ENCODE measurements at places on chromosomes 7 and 10.

DNA sequence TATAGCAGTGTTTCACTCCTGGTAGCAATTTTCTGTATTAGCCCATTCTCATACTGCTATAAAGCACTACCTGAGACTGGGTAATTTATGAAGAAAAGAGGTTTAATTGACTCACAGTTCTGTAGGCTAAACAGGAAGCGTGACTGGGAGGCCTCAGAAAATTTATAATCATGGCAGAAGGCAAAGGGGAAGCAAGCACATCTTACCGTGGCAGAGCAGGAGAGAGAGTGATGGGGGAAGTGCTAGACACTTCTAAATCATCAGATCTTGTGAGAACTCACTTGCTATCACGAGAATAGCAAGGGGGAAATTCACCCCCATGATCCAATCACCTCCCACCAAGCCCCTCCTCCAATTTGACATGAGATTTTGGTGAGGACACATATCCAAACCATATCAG is 131.6 kb upstream of the EFCAB10 start:
- DNase-seq = no peak

DNA sequence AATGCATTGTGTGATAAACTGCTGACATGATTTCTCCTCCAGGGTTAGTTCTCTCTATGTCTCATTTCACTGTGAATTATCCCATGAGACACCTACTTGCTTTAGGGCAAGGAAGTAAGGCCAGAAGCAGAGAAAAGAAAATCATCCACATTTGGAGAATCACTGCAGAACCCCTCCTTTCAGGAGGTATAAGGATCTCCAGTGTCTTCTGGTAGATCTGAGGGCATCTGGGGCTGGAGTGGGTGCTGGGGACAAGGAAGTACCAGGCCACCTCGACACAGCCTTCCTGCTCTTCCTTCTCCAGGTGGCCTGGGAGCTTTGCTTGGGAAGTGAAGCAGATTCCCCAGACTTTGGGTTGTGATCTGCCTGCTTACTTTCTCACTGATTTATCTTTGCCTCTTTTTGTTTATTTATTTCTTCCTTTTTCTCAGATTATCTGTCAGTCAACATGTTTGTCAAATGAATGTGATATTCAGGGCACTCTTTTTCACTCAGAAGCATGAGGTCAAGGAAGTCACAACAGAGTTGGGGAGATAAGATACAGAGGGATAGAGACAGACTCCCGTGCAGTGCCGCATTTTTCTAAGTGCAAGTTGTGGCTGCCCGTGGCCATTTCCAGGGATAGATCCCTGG is 12.4 kb upstream of the CAMK2G start:
- no peak for DNase-seq

- DNase-seq = no peak
These were observed 661.0 kb upstream of the TEX47 start for GRCh38 chr7:89456556-89456955.

GRCh38 chr7:81534446-81534845 is 235.4 kb downstream of the HGF start:
- DNase-seq = peak; percentile 99

- DNase-seq = no peak
These were observed 816 bp upstream of the SDK1 start for GRCh38 chr7:3300221-3300650.

GRCh38 chr7:73801577-73801976 is 29.2 kb upstream of the CLDN4 start:
- DNase-seq = no peak

DNA sequence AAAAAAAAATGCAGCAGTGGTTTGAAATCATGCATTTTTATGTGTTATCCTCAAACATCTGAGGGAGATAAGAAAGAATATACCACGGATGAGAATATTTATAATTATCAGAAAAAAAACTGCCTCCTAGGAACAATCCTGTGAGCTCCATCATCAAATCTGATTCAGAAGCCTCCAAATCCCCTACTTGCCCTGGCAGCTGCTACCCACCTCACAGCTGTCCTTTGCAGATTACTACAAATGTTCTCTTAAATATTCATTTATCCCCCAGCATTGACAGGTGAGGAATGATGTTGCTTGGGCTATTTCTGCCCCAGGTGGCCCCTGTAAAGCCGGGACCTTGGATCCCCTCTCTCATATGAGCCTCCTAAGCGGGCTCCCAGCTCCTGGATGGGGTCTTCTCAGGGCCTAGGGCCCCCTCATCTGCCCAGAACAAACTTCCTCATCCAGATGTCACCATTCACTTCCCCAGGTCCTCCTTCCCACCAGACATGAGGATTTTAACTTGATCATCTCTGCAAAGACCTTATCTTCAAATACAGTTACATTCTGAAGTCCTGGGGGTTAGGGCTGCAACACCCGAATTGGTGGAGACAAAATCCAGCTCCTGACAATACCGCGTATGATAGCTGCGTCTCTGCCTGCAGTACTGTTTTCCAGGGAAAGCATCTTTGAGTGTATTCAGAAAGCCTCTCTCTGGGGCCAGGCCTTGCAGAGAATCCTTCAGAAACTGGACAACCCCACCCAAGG is 81.9 kb upstream of the INSIG1 start:
- no peak for DNase-seq

GRCh38 chr10:75782463-75783248 is 351.2 kb downstream of the LRMDA start:
- no peak for DNase-seq

DNA sequence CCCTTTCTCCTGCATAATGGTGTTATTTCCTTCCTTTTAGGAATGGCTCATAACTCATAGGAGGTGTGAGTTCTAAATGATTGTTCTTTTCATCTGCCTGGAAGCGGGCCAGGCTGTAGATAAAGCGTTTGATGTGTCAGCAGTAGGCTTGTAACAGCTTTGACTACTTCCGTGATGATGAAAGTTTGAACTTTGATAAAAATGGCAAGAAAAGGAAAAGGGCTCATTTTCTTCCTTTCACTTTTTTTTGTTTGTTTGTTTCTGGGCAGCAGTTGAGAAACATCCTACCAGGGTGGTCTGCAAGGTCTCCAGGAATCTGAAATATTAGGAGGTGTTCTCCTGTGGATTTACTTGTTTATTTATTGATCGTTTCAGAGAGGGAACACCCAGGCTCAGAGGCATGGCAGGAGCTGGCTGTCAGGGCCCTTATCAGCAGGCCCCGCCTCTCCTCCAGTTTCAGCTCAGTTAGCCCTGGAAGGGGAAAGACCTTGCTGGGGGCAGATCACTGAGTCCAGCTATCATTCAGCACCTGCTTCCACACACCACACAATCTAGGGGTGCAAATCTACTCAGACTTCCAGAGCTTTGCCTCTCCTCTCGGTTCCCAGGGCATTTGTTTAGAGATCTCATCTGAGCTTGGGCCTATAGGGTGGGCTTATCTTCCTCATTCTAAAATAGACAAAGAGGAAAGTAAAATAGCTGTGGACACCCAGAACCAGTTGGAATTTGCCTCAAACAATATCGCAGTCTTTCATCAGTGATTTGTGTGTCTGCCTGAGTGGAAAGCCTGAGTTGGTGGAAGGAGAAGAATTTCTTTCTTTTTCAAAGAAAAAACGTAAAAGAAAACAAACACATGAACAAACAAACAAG is 130.9 kb downstream of the BMPER start:
- peak; percentile 27 for DNase-seq
